ENCODE measurements at places on chromosomes 5 and 9.
A peak's percentile ranks its signal among the peaks of the same experiment; 100 is the strongest.

DNA sequence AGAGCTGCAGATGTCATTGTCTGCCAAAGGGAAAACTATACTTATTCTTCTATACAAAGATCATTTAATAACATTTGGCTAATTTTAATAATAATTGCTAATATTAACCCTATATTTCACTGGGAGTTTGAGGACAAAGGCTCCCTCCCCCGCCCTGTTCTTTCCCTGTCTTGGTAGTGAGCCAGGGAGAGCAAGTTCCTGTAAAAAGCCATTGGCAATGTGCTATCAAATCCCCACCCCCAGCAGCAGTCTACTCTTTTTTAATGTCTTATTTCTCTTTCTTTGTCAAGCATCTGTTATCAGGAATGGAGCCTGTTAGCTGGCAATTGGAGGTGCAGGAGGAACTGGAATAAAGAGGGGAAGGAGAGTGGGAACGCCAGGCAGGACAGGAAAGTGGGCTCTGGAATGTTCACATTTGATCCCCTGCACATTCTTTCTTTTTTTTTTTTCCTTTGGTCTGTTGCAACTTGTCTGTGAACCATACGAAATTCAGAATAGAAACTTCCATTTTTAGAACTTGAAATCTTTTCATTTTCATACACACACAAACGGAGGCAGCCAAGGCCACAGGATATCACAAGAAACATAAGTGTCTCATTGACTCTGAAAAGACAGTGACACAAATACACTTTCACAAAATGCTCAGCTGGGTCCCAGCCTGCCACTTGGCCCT is 664.8 kb upstream of the ZNF608 start:
- no peak for DNase-seq

- DNase-seq, result peak; percentile 43
These were observed 100.9 kb downstream of the GABBR2 start for GRCh38 chr9:98607787-98608186.

- no peak for DNase-seq
These were observed 12.6 kb upstream of the TCF7 start for GRCh38 chr5:134101686-134102439.

DNA sequence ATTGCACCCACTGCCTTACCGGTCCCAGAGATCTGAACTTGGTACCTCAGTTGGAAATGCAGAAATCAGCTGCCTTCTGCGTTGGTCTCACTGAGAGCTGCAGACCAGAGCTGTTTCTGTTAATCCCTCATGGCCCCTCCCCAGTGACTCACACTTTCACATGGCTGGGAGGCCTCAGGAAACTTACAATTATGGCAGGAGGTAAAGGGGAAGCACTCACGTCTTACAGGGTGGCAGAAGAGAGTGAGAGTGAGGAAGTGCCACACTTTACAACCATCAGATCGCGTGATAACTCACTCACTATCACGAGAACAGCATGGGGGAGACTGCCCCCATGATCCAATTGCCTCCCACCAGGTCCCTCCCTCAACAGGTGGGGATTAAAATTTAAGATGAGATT is 648.5 kb downstream of the MTRR start:
- peak; percentile 9 for DNase-seq

DNA sequence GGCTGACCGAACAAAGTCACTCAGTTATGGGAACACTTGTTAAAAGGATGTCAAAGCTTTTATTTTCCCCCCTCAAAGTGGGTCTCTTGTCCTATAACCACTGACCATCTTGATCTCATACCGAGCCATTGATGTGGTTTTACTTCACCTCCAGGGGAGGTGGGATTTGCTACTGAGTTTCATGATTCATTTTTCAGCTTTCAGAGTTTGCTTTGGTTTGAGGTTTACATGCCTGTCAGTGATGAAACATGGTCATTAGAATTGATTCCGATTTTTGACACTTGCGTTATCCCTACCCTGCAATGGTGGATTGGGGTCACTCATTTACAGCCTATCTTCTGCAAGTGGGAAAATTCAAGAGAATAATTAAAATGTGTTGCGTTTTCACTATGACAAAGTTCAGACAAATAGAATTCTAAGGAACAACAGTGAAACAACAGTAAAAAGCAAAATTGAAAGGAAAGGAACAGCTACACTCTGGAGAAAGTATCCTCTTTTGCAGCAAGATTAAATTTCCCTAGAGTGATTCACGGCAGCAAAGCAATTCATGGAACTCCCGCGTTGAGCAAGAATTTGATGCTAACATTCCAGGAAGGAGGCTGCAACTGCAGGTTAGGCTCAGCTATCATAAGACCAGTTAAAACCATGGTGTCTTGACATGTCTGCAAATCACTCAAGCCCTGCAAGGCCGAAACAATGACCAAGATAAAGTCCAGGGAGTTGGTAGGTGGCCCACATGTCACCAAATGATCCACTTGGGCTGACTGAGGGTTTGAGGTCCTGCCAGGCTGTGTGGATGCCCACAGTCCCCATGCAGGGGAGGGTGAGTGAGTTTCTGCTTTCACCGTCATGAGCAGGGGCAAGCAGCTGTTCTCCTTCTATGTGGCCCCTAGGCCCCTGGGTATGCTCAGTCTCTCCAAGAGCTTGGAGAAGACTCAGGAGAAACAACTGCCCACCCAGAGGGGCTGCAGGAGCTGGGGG is 9.4 kb downstream of the GADD45G start:
- no peak for DNase-seq

DNA sequence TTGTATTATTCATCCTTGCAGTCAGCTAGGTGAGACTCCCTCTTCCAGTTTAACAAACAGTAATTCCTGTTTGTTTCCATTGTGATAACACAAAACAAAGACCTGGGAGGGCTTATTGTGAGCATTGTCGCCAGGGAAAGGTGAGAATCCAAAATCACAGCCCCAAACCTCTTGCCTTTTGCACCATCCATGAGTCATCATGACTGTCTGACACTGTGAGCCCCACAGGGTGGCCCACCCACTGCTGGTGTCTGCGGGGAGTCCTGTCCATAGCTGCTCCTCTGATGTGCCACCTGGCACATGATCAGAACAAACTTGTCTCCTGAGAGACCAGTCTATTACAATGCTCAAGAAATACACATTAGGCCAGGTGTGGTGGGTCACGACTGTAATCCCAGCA is 33.7 kb upstream of the S1PR3 start:
- DNase-seq, result no peak

DNA sequence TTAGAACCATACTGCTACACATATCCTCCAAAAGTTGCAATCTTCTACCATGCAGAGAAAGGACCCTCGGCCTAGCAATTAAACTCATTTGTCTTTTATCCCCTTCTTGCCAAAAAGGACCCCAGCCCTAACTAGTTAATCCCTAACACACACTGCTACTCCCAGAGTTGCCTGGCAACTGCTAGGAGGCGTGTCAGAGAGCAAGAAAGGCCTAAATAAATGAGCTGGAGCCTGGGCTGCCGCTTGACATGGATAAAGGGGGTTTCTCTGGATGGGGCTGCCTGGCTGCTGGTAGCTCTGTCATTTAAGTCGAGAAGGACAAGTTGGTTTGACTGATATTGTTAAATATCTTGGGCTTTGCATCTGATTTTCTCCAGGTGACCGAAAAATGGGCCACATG is 194.8 kb downstream of the CRB2 start:
- no peak for DNase-seq

GRCh38 chr5:57437976-57438805 is 44.4 kb downstream of the ACTBL2 start:
- no peak for DNase-seq

- DNase-seq, result no peak
These were observed 94.2 kb downstream of the FOXD1 start for GRCh38 chr5:73354406-73354805.

GRCh38 chr9:638152-638551 is 203.3 kb upstream of the DMRT1 start:
- DNase-seq, result no peak

DNA sequence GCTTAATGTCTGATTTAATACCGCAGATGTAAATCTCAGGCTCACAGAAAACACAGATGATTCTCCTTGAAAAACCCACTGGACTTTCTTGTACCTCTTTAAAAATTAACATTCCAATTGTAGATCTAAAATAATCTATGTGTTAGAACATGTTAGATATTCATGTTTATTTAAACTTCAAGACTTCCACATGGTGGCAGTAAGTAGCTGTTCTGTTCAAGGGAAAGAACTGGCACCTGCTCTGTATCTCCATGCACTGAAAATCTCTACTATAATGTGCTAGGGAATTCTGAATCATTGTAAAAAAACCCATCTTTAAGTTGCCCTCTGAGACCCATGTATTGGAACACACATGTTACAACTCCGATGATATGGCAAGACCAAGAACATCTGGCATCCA is 366.9 kb downstream of the DMRTA1 start:
- no peak for DNase-seq

DNA sequence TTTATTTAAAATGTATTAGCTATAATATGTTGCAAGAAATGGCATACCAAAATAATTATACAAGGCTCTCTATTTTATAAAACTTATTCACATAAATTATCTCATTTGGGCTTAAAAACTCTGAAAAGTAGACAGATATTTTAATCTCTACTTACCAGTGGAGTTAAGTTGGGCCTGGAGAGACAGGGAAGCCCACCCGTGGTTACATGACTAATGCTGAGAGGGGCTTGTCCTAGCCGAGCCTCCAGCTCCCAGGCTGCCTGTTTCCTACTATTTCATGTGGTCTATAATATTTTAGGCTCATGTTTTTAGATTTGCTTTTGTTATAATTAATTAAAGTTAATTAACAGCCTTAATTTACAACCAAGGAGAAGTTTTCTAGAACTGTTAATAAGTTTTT is 20.9 kb upstream of the ASPN start:
- DNase-seq, result no peak

Data from non-pigmented ciliary epithelial cell (primary cell).